Stimulated activated CD4-positive, alpha-beta T cell treated with anti-CD3 and anti-CD28 coated beads, Interleukin-1b, Interleukin-23, amount 100 ng/mL, for 24 hours (primary cell): ENCODE measurements at places on chromosomes 6 and 20.

GRCh38 chr6:18634912-18635311, 247.8 kb downstream of the RNF144B start:
- DNase-seq, result no peak

DNA sequence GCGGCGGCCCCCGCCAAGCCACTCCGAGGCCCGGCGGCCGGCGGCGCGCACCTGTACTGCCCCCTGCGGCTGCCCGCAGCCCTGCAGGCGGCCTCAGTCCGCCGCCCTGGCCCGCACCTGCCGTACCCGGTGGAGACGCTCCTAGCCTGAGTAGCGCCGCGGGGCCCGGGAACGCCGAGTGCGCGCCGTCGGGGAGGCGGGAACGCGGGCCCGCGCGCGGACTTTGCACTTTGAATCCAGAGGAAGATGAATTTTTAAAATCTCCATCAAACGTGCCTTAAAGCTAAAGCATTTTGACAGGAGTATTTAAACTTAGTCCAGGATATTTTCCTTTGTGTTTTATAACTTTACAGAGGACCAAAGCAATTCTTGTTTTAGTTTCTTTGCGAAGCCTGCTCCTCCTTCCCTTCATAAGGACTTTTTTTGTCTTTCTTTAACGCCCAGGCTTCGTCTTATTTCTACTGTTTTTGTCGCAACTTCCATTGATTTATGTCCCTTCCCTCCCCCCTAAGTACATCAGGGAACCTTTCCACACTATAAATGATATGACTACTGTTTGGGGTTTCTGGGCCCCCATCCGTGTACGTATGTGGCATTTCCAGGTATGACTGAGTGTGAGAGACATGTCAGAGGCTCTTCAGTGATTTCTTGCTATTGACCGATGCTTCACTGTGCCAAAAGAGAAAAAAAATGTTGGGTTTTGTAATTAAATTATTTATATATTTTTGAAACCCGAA, 2.0 kb downstream of the FOXQ1 start:
- DNase-seq, result no peak

- no peak for DNase-seq
These were observed 194.0 kb downstream of the TRIM27 start for GRCh38 chr6:28729501-28730402.

GRCh38 chr6:111624401-111625098, 18.9 kb upstream of the TRAF3IP2 start:
- no peak for DNase-seq

GRCh38 chr20:34883087-34883688, 6.8 kb downstream of the ACSS2 start:
- DNase-seq, result no peak

- no peak for DNase-seq
These were observed 28.4 kb upstream of the SLC35A1 start for GRCh38 chr6:87444362-87444761.

GRCh38 chr20:5061213-5061612, 58.5 kb downstream of the PCNA start:
- no peak for DNase-seq

GRCh38 chr6:8080362-8081151, 16.4 kb upstream of the BLOC1S5 start:
- no peak for DNase-seq

- DNase-seq, result no peak
These were observed 142.0 kb downstream of the UST start for GRCh38 chr6:148888856-148889255.

- no peak for DNase-seq
These were observed 188.6 kb downstream of the ZDHHC14 start for GRCh38 chr6:157569543-157569942.

- no peak for DNase-seq
These were observed 174.0 kb downstream of the BCKDHB start for GRCh38 chr6:80280262-80281010.

DNA sequence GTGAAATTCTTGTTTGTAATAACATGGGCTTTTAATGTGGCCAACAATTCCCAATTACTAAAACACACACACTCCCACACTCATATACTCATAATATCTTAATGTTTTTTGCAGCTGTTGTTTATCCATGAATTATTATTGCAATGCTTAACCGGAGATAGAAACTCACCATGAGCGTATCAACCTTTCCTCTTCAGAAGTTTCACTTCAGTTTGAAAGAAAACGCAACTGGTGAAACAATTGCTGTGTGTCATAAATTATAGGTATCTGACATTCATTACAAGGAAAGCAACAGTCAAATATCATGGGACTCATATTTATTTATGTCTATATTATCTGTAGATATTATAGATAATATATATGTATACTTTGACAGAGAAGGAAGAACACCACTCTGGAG, 104.1 kb downstream of the HDGFL1 start:
- no peak for DNase-seq

DNA sequence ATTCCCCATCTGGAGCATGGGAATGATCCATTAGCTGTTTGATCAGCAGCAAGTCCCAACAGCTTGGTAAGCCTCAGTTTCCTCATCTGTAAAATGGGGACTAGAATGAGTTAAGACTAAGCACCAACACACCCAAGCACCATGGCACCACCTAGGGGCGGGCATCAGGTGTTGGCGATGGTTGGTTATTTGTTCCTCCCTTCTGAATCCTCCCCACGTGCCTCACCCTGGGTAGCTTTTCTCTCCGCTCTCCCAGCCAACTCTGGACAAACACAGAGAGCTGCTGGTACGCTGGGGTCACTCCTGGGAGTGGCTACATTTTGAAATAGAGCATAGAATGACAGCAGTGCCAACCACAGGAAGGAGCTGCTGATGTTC, 13.3 kb upstream of the ITPR3 start:
- no peak for DNase-seq

- no peak for DNase-seq
These were observed 159.8 kb upstream of the HCRTR2 start for GRCh38 chr6:55014321-55015088.

GRCh38 chr6:105601541-105602236, 198.8 kb upstream of the PREP start:
- DNase-seq, result peak; percentile 3

DNA sequence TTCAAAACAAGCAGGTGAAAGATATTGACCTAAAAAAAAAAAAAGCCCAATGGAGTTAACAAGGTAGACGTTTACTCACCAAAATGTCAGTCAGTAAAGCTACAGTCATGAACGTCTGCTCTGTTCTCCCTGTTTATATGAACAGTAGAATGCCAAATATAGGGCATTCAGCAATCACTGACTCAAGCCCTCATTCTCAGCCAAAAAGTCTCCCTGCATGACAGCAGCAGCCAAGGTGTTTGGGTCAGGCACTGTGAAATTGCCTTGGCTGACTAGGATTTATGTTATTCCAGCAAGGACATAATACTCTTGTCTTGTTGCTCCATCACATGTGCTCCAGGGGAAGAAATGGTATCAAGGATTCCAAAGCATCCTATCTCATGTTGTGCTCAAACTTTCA, 194.7 kb upstream of the RSPO3 start:
- no peak for DNase-seq

DNA sequence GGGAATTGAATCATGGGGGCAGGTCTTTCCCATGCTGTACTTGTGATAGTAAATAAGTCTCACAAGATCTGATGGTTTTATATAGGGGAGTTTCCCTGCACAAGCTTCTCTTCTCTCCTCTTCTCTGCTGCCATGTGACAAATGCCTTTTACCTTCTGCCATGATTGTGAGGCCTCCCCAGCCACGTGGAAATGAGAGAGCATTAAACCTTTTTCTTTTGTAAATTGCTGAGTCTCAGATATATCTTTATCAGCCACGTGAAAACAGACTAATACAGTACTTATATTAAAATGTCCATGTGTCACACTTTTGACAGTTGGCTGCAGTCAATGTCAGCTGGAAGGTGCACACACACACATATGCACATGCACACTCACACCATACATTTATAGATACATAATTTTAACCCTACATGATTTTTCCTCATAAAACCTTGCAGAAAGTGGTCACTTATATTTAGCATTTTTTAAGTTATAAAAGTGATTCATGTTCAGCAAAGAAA, 128.9 kb downstream of the OTOR start:
- DNase-seq, result no peak

DNA sequence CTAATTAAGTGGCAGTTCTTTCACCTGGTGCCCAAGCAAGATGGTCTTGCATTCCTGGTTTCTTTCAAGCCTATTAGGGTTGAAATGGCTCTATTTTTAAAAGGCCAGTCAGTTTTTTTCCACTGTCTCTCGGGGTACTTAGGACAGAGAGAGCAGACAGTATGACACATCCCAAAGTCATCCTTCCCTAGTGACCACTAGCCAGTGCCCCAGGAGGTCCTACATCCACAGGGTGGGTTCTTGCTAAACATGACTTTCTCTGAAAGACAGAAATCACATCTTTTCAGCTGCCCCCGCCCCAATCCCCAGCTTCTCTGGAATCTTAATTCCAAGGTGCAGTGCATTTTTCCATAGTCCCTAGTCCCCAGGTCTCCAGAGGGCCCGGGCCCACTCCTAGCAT, 192.4 kb downstream of the SLC24A3 start:
- no peak for DNase-seq

GRCh38 chr6:111614833-111615582, 9.3 kb upstream of the TRAF3IP2 start:
- no peak for DNase-seq

DNA sequence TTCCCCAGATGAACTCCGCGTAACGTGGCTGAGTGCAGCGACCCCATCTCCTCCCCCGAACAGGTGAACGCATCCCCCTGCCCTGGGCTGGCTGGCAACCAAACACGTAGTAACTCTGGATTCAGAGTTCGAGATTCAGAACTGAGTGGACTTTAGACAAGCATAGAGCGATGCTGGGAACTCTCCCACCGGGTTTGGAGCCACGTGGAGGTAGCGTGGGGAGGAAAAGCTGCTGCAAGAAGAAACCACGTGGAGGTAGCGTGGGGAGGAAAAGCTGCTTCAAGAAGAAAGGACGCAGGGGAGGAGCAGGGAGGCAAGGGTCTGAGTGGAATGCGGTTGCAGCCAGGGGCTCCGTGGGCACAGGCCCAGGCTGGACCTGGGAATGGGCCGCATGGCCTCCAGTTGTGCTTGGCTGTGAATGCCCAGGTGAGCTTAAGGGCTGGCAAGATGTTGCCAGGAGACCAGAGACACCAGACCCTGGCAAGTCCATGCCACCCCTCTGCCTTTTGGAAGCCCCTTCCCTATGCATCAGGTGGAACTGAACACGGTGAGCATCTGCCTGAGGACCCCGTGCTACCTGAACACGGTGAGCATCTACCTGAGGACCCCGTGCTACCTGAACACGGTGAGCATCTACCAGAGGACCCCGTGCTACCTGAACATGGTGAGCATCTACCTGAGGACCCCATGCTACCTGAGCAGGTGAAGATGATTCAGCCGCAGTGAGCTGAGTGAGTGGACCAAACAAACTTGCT, 118.0 kb upstream of the FRMD1 start:
- DNase-seq, result no peak

- DNase-seq, result no peak
These were observed 2.4 kb upstream of the SNAI1 start for GRCh38 chr20:49980140-49981008.

DNA sequence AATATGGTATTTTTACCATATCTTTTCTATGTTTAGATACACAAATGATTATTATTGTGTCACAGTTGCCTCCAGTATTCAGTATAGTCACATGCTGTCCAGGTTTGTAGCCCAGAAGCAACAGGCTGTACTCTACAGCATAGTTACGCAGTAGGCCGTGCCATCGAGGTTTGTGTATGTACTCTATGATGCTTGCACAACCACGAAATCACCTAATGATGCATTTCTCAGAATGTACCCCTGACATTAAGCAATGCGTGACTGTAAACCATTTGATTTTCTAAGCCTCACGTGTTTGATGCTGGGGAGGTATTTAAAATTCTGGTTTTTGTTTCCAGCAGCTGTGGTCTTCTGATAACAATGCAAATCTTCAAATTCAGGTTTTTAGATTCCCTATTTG, 207.6 kb downstream of the UST start:
- no peak for DNase-seq

- no peak for DNase-seq
These were observed 1.6 kb upstream of the TRAF3IP2 start for GRCh38 chr6:111607279-111607678.

DNA sequence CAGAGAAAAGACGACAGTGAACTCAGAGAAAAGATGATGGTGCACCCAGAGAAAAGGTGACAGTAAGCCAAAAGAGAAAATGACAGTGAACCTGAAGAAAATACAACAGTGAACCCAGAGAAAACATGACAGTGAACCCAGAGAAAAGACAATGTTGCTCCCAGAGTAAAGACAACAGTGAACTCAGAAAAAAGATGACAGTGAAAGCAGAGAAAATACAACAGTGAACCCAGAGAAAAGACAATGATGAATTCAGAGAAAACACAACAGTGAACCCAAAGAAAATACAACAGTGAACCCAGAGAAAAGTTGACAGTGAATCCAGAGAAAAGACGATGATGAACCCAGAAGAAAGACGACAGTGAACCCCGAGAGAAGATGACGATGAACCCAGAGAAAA, 140.5 kb upstream of the MAP3K4 start:
- DNase-seq, result no peak

- no peak for DNase-seq
These were observed 293.8 kb downstream of the RFPL4B start for GRCh38 chr6:112640891-112641290.

GRCh38 chr20:48760403-48760983, 67.3 kb downstream of the PREX1 start:
- no peak for DNase-seq

GRCh38 chr20:4740774-4741431, 19.2 kb downstream of the PRND start:
- peak; percentile 53 for DNase-seq

DNA sequence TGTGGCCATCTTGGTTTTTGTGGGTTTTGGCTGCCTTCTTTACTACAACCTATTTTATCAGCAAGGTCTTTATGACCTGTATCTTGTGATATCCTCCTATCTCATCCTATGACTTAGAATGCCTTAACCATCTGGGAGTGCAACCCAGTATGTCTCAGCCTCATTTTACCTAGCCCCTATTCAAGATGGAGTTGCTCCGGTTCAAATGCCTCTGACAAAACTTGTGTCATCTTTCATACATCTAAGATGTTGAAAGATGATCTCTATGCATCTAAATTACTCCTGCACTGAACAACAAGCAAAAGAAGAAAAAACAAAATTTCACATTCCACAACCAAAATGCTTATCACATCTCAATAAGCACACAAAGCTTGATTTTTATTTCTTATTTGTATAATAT, 129.5 kb upstream of the CNR1 start:
- no peak for DNase-seq

- DNase-seq, result no peak
These were observed 55.8 kb downstream of the FGD2 start for GRCh38 chr6:37061157-37061804.
